Activated T-helper 2 cell treated with anti-CD3 and anti-CD28 coated beads, Interferon-gamma antibody, Interleukin-2, Interleukin-4, amounts not matched to agents 10 μg/mL and 5 μg/mL and 100 μg/mL, durations not matched to agents 14 hours and 24 hours and 36 hours (primary cell): ENCODE measurements at places on chromosomes 1 and 21.

DNA sequence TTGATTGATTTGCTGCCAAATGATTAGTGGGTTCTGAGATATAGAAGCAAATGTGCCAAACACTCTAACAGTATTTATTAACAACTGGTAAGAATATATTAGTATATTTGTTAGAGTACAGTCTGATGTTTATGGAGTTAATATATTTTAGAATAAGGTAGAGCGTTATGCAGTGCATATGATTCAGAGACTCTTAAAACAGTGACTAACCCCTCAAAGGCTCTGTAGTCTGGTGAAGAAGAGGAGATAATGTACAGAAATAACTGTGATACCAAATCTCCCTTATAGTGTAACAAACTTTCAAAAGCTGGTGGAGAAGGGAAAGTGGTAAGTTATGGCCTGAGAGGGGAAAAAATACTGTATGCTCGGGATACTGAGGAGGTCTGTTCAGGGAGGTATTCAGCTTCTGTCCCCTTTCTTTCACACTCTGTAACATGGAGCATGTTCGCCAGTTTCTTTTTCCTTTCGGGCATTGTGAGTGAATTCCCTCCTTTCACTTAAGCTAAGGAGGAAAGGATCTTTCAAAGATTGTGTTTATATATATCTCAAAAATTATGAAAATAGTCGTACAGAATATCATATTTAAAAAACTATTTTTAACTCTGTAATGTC, 121.2 kb downstream of the ADGRL2 start:
- DNase-seq: no peak

DNA sequence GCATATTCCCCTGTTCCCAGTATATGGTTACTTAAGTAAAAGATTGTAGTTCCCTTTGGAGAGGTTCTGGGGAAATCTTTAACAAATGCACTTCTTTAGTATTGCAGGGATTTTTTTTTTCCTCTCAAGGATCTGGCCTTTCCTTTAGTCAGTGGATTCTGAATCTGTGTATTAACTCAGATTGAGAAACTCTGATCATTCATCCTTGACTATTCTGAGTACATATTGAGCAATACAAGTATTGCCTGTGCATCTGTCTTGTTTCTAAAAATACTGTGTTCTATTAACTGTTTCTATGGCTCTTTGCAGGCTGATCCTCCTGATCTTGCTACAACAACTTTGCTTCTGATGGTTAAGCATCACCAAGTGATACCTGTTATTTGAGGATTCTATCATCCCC, 67.8 kb upstream of the FGGY start:
- no peak for DNase-seq

DNA sequence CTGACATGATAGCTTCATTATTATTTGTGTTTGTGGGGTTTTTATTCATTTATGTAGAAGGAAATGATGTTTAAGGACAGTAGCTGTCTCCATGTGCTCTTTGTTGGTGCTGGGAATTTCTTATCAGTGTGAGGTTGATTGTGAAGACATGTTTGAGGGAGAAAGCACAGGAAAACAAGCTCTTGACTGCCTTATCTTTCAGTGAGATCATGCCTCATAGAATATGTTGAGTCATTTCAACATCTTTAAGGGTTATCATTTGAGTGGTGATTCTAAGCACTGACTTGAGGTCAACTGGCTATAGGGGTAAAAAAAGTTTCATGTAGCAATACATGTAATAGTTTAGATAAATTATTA, 405.1 kb upstream of the ADAMTS5 start:
- no peak for DNase-seq

DNA sequence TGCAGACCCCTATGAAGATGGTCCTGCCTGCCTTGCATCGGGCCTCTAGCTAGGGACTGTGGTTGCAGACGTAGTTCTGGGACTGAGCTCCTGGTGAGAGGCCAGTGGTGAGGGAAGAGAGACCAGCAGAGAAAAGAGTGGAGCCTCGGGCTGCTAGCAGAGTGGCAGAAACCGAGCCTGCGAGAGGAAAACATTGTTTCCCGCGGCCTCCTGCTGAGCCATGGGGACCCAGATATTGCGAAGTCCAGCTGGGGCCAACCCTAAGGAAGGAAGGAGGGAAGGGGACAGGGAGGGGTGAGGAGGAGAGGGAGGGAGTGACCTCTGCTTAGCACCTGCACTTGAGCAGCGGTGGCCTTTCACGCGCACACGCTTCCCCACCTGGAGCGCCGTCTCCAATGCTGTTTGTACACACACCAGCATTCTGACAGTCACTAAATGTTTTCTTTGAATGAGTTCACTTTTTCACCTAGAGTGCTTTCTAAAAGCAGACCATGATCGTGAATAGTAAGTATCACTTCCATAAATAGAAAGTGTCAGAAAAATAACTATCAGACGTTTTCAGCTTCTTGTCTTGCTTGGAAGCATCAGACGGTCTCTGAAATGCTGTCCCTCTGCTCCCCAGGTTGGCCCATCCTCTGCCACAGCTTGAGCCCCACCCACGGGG, 2.5 kb upstream of the FNDC10 start:
- no peak for DNase-seq
